ENCODE measurements at places on chromosomes 4 and X.

- no peak for DNase-seq
These were observed 13.7 kb upstream of the CLTRN start for GRCh38 chrX:15678339-15678738.

DNA sequence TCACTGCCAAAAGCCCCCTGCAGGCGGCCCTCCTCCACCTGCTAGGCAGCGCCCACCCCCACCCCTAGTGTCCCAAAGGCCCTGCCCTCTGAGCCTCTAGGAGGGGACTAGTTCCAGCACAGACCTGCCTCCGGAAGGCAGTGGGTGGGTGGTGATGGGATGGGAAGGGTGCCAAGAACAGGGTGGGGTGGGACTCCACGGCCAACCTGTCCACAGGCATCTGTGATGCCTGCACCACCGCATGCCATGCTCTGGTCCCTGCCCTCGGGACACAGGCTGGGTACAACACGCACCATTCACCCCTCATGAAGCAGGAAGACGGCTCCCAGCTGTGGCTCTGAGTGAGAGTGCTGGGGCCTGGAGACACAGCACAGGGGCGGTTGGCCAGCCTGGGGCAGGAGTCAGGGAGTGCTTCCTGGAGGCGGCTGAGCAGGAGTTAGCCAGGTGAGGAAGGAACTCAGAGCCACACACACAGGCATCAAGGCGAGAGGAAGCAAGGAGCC, 243.1 kb upstream of the PSAPL1 start:
- DNase-seq, result no peak

DNA sequence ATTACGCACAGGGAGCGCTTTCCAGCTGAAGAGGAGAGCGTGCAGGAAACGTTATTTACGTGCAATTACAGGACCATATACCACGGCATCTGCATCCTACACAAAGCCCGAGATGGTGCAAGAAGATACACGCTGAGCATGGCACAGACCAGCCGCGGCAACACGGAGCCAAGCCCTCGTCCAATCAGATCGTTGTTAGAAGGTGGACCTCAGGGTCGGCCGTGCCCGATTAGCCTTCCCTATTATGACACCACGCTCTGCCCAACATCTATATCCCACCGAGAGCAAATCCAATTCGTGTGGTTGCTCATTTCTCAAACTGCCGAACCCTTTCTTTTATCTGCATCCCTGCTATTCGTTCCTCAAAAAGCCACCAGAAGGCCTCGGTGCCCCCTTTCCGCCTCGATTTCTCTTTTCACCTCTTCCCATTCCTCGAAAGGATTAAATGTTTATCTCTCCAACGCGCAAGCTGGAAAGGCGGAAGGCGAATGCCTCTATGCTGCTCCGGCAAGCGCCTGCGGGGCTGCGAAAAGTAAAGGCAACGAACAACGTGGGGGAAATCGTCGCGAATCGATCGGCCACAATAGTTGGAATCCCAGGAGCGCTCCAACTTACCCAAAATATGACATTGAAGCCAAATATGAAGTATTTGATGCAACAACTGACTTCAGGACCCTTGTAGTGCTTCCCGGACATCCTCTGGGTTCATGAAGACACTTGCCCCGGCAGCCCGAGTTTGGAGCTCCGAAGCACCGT, 702 bp downstream of the TSPAN5 start:
- peak; percentile 6 for DNase-seq

GRCh38 chr4:78691334-78691754, 84.8 kb upstream of the BMP2K start:
- no peak for DNase-seq

DNA sequence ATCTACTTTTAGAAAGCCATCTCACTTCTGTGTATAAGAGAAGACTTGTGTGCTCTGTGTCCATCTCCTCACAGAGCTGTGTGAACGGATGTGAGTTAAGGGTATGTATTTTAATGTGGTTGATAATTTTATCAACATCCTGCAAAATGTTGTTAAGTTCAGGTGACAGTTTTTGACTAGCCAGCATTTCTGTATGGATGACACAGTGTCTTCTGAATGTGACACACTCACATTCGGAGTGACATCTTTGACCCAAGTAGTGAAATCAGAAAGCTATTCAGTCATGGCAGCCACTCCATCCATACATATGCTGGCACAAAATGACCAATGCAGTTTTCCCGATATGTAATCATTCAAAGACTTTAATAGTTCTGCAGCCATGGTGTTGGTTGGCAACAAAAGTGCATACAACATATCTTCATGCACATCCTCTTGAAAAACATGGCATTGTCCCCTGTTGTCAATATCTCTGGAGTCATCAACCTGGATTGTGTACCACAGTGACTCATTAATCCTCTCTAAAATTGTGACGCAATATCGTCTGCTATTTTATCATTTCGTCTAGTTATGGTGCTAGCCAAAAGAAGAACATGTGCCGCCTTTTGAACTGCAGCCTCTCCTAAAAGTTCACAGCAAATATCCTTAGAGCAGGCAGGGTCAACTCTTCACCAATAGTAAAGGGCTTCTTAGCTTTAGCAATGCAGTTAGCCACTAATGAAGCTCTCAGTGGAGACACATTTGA, 6.8 kb upstream of the FGF2 start:
- no peak for DNase-seq

DNA sequence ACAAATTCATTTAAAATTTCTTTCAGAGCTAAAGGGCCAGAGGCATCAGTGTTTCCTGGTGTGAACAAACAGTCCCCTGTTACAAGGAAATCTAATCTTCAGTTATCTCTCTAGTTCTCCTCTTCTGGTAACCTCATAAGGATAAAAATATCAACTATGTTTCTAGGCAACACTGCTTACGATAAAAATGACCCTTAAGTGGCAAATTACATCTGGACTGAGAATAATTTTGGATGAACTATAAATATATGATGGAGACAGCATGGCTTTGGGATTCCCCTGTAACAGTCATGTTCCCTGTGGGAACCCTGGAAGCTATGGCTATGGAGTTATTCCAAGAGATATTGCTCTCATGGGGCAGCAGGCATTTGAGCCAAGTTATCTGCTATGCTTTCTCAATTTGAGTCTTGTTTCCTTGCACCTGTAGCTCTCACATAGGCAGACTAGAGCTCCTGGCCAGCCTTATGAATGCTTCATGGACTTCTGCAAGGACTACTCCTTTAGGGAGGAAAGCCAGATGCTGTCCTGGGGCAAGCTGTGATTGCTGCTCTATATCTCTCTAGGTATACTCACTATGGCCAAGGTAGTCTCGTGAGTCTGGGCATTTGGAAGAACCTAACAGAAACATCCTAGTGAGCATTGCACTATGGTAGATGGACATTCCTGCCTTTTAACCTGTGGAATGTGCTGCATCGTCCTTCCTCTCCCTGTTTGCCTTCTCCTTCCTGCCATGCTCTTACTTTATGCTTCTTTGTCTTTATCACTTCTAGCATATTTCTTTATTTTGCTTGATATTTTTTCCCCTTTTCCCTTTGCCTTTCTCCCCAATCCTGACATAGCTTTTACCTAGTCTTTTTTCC, 14.2 kb downstream of the C4orf33 start:
- DNase-seq, result no peak

- no peak for DNase-seq
These were observed 276.0 kb downstream of the C4orf33 start for GRCh38 chr4:129371926-129372325.

DNA sequence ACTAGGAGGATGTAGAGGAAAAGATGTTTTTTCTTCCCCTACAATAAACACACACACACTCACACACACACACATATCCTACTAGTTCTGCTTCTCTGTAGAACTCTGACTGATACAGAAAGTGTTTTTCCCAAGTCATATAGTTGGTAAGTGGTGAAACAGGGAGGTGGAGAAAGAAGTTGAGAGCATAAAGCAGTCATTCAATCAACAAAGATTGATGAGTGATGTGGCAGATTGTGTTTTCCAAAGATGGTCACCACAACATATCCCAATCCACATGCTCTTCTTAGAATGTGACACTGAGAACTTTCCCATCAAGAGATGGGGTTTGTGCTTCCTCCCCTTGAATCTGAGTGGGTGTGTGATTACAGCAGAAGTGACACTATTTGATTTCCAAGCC, 123.4 kb upstream of the ATP6AP2 start:
- no peak for DNase-seq

- no peak for DNase-seq
These were observed 104.5 kb downstream of the AR start for GRCh38 chrX:67648361-67648760.

- DNase-seq, result no peak
These were observed 98.7 kb downstream of the KDM6A start for GRCh38 chrX:44971674-44972073.

GRCh38 chr4:1991596-1992434, 17.0 kb downstream of the NELFA start:
- no peak for DNase-seq

DNA sequence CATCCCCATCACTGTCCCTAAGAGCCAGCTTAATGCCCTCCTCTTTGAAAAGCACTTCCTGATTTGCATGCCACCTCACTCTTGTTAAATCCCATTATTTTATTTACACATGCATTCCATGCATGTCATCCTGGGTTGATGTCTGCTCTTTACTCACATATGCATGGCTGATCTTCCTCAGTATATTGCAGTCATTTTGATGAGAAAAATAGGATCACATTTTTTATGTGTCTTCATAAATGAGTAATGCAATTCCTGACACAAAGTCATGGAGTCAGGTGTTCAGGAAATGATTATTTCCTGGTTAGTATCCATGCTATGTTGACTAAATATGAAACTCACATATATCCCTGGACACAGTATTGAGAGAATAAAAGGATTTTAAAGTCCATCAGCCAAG, 204.7 kb downstream of the SLIT2 start:
- no peak for DNase-seq

GRCh38 chrX:3651277-3651676, 62.2 kb downstream of the PRKX start:
- no peak for DNase-seq

DNA sequence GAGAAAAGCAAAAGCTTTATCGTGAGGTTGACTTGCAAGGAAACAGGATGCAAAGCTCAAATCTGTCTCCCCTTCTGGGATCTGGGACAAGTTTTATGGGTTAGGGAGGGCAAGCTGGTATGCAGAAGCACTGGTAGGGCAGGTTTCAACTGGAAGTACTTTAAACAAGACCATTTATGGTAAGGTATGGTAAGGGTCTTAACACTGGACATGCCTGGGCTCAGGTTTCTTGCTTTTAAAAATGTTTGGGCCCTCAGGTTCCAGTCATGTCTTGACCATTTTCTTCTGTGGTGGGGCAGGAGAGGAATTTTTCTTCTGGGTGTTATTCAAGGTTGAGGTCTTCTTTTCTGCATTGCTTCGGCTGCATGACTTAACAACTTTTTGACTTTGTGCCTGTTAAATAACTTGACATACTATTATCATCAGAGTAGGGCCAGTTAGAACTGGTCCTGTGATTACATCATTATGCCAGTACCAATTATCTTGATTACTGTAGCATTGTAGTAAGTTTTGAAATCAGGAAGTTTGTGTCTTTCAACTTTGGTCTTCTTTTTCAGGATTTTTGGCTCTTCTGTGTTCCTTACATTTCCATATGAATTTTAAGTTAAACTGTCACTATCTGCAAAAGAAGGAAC, 33.7 kb downstream of the CD38 start:
- no peak for DNase-seq

DNA sequence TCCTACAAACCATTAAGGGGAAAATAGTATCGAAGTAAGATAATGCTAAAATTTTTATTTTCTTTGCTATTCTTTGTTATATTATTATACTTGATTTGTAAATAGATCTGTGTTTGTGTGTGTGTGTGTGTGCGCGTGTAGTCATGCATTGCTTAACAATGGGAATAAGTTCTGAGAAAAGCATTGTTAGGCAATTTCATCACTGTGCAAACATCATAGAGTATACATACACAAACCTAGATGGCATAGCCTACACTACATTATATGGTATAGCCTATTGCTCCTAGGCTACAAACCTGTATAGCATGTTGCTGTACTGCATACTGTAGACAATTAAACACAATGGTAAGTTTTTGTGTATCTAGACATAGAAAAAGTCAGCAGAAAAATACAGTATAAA, 17.1 kb downstream of the MTTP start:
- no peak for DNase-seq

- no peak for DNase-seq
These were observed 202.7 kb downstream of the NR3C2 start for GRCh38 chr4:148239494-148239985.

GRCh38 chr4:170931321-170931720, 841.6 kb upstream of the AADAT start:
- DNase-seq, result no peak

GRCh38 chrX:47390780-47391179, 20.4 kb downstream of the ZNF157 start:
- no peak for DNase-seq

DNA sequence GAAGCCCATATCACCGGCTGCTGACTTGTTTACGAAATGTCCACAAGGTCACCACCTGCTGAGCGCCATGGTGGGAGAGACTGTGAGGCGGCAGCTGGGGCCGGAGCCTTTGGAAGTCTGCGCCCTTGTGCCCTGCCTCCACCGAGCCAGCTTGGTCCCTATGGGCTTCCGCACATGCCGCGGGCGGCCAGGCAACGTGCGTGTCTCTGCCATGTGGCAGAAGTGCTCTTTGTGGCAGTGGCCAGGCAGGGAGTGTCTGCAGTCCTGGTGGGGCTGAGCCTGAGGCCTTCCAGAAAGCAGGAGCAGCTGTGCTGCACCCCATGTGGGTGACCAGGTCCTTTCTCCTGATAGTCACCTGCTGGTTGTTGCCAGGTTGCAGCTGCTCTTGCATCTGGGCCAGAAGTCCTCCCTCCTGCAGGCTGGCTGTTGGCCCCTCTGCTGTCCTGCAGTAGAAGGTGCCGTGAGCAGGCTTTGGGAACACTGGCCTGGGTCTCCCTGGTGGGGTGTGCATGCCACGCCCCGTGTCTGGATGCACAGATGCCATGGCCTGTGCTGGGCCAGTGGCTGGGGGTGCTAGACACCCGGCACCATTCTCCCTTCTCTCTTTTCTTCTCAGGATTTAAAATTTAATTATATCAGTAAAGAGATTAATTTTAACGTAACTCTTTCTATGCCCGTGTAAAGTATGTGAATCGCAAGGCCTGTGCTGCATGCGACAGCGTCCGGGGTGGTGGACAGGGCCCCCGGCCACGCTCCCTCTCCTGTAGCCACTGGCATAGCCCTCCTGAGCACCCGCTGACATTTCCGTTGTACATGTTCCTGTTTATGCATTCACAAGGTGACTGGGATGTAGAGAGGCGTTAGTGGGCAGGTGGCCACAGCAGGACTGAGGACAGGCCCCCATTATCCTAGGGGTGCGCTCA, 8.7 kb upstream of the MSANTD1 start:
- DNase-seq, result no peak

- DNase-seq, result no peak
These were observed 167.5 kb upstream of the SLC7A11 start for GRCh38 chr4:138409670-138410069.

DNA sequence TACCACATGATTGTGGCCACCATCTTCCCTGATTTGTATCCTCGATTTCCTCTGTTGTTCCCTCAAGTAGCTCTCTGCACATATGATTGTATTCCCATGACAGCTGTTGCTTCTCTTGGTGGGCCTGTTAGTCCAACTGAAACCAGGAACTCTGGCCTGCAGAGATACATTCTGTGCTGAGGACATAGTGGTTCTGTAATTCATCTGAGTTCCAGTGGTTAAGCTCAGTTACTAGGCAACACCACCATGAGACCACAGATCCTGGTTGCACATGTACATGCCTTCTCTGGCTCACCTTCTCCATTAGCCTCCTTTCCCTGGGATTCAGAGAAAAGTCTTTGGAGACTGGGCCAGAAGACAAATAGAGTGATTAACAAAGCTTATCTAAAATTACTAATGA, 172.1 kb upstream of the SLC7A11 start:
- no peak for DNase-seq

- no peak for DNase-seq
These were observed 69.4 kb upstream of the HGFAC start for GRCh38 chr4:3372264-3372932.

Measured in stimulated activated CD8-positive, alpha-beta memory T cell treated with anti-CD3 and anti-CD28 coated beads, Interleukin-4, amount 100 ng/mL, for 4 hours (primary cell).